ENCODE measurements at places on chromosomes 2 and 18. TPM values are rescaled to one million over a fixed set of nuclear protein-coding genes. Genes with fewer than 3 reads are reported as not detected.

The LOXHD1 gene
- not detected for polyA plus RNA-seq

DNA sequence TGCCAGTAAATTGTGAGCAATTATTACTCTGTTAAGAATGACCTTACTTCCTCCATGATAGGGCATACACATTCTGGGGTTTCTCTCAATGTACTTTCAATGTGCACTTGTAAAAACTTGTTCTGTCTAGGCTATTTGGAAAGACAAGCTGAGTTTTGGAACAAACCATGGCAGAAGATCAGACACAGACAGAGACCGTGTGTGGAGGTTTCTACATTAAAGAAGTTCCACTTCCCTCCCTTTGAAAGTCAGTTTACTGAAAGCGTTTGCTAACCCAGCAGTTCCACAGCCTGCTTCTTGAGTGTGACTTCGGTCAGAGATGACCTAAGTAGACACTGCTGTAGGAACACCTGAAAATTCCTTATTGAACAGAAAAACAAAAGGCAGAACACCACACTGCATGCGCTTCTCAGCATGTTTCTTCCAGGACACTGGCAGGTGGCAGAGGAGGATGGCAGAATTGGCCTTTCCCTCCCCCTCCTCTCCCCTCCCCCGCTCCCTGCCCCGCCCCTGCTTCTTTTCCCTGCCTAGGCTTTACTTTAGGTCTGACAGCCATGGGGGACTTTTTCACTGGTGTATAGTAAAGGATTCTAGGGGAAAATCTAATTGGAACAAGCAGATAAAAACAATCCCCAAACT is 109.8 kb downstream of the NOL10 start:
- H3K4me3 ChIP-seq: no peak overlapping the region
- no peaks in the 10 kb centered on the region for H3K27me3 ChIP-seq
- H3K36me3 ChIP-seq: peaks cover 3% of the 10 kb centered on the region

- no peak overlapping the region for H3K27ac ChIP-seq
- no peak for DNase-seq
- no peak overlapping the region for H3K4me3 ChIP-seq
- H3K4me1 ChIP-seq: no peaks in the 10 kb centered on the region
- no peaks in the 10 kb centered on the region for H3K27me3 ChIP-seq
Observed at GRCh38 chr18:63534615-63535014, 7.6 kb upstream of the SERPINB12 start.

GRCh38 chr2:32894119-32894728 is 52.5 kb upstream of the LTBP1 start:
- no peak for DNase-seq
- H3K4me1 ChIP-seq: no peaks in the 10 kb centered on the region
- H3K36me3 ChIP-seq: no peaks in the 10 kb centered on the region
- no peaks in the 10 kb centered on the region for H3K27me3 ChIP-seq
- no peak overlapping the region for H3K27ac ChIP-seq
- H3K4me3 ChIP-seq: no peak overlapping the region

The CCDC178 gene
- polyA plus RNA-seq: not detected

DNA sequence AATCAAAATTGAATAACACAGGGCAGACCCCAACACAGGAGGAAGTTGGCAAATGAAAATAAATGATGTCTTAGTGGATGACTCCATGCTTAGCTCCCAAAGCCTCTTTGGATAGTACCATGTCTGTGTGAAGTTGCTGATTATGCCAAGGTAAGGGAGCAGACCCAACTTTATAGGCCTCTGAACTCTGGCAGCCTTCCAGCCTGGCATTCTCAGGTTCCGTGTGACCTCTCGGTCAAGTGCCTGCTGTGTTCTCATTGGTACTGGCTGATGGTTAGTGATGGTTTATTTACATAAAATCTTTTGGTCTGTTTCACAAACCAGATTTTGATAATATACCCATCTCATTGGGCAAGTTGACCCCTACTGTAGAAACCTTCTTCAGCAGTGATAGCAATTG is 112.2 kb upstream of the TTC39C start:
- H3K27ac ChIP-seq: no peak overlapping the region
- no peak for DNase-seq
- H3K4me1 ChIP-seq: no peaks in the 10 kb centered on the region
- no peaks in the 10 kb centered on the region for H3K27me3 ChIP-seq

The MYOM1 gene
- 15.8 TPM for polyA plus RNA-seq

The CFAP210 gene
- polyA plus RNA-seq: 0.05 TPM

DNA sequence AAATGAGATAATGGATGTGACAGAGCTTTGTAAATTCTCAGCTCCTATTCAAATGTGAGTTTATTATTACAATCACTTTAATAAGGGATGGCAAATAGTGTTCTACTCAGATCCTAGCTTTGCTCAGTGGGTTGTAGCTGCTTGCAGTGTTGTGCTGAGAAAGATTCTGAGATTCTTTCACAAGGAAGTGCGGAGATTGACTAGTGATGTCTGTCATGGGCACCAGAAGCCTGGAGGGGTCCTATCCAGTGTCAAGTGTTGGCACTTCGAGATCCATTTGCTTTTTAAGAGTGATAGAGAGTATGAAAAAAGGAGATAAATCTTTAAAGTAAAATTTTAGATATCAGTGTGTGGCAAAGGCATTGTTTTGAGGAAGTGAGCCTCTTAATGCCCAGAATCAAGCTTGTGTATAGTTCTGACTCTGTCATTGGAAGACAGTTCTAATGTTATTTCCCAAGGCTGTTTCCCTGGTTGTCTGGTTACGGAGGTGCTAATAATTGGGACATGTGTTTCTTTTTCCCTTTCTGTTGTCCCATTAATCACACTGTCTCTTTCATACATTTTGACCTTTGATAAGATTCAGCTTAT is 181.7 kb upstream of the SPRED2 start:
- no peak overlapping the region for H3K4me3 ChIP-seq
- no peak overlapping the region for H3K27ac ChIP-seq
- H3K4me1 ChIP-seq: no peaks in the 10 kb centered on the region

DNA sequence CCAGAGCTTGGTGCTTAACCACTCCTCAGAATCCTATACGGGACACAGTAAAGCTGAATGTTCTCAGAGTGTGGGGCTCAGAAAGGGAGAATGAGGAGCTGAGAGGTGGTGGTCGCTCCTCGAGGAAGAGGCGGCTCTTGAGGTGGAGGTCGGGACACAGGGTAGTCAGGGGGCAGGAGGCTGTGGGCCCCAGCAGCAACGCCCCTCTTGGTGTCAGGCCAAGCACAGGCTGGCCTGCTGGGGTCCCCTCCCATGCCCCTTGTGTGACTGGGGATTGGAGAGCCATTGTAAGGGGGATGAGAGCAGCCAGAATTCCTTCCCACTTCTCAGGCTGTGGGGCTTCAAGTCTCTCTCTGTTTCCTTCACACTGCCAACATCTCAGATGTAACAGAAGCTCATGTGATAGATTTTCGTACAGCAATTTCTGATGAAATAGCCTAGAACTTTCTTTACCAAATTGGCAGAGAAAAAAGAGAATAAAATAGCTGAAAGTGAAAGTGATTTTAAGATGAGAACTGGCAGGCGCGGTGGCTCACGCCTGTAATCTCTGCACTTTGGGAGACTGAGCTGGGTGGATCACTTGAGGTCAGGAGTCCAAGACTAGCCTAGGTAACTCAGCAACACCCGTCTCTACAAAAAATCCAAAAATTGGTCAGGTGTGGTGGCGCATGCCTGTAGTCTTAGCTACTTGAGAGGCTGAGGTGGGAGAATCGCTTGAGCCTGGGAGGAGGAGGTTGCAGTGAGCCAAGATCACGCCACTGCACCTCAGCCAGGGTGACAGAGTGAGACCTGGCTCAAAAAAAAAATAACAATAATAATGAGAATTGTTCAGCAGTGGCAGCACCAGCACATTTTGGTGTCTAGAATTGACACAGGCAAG is 61.1 kb upstream of the RPL31 start:
- H3K4me3 ChIP-seq: no peak overlapping the region
- no peak for DNase-seq
- H3K27me3 ChIP-seq: no peaks in the 10 kb centered on the region
- H3K36me3 ChIP-seq: no peaks in the 10 kb centered on the region
- no peak overlapping the region for H3K27ac ChIP-seq

The ARL6IP6 gene
- 9.6 TPM for polyA plus RNA-seq

DNA sequence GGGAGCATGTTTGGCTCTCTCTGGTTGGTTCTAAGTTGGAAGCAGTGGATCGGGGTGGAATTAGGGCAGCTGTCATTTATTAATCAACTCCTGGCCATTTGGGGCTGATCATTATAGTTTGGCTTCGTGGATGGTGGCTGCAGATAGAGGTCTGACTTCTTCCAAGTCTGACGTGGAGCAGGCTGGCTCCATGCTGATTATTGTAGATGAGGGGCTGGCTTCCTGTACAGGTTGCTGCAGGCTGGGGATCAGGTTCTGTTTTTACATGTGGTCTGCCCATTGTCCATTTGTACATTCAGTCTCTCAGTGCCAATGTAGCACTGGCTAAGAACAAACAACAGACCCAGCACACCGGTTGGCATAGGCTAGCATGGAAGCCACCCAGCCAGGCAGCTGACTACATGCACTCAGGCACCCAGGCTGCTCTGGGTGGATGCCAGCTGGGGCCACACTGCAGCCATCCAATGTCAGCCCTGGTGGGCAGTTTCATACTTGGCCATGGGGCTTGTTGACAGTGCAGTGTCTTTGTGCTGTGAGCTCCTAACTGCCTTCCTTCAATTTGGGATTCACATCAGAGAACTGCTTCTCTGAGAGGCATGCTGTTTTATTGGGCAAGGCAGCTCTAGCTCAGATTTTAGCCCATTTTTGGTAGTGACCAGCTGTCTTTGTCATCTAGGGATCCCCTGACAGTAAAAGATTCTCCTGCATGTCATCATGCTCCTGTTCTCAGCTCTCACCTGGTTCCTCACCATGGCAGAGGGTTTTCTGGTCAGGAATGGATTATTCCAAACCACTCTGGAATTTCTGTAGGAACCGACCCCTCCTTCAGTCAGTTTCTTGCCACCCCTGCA is 25.4 kb downstream of the NPAS2 start:
- no peaks in the 10 kb centered on the region for H3K27me3 ChIP-seq
- no peak overlapping the region for H3K27ac ChIP-seq
- DNase-seq: no peak
- no peaks in the 10 kb centered on the region for H3K36me3 ChIP-seq
- no peak overlapping the region for H3K4me3 ChIP-seq

- H3K27ac ChIP-seq: no peak overlapping the region
- H3K4me3 ChIP-seq: no peak overlapping the region
- H3K27me3 ChIP-seq: no peaks in the 10 kb centered on the region
- no peaks in the 10 kb centered on the region for H3K4me1 ChIP-seq
- no peak for DNase-seq
- H3K36me3 ChIP-seq: no peaks in the 10 kb centered on the region
Observed at GRCh38 chr18:3717376-3718025, 267.5 kb downstream of the TGIF1 start.

The ACVR1C gene
- polyA plus RNA-seq: 0.03 TPM

DNA sequence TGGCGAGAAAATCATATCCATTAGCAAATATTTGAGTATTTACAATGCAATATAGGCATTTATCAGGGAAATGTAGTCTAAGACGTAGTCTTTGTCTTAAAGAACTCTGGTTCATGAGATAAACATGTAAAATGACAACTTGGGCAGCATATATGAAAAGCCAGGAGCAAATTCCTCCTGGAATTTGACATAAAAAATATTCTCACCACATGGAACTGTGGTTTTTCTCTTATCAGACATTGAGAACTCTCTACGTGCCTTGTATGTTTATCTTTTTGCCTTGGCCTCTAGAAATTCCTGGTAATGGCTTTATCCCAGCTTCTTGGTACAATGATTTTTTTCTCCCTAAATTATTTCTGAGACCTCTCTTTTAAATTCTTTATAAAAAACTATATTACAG is 2.8 kb downstream of the MAPK4 start:
- no peaks in the 10 kb centered on the region for H3K27me3 ChIP-seq
- no peaks in the 10 kb centered on the region for H3K4me1 ChIP-seq
- H3K36me3 ChIP-seq: no peaks in the 10 kb centered on the region
- no peak for DNase-seq
- H3K4me3 ChIP-seq: no peak overlapping the region

The ALPI gene
- 0.18 TPM for polyA plus RNA-seq

GRCh38 chr2:85534881-85535280 is 4.1 kb upstream of the MAT2A start:
- H3K4me1 ChIP-seq: no peaks in the 10 kb centered on the region
- DNase-seq: no peak
- no peaks in the 10 kb centered on the region for H3K36me3 ChIP-seq
- H3K4me3 ChIP-seq: no peak overlapping the region
- no peak overlapping the region for H3K27ac ChIP-seq

DNA sequence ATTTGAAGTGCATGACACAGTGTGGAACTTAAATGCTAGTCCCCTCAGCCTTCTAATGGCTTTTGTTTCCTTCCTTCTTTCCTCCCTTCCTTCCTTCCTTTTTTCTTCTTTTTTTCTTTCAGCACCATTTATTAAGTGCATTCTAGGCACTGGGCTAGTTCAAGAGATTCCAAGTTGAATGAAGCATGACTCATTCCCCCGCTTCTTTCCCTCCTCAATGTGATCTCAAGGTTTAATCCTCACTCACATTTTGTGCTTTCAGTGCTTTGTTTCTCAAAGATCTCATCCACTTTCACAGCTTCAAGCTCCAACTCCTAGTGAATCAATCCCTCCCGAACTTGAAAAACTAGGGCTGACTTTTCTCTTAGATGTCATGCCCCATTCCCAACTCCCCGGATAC is 90.1 kb downstream of the LBH start:
- no peak for DNase-seq
- no peaks in the 10 kb centered on the region for H3K4me1 ChIP-seq
- no peaks in the 10 kb centered on the region for H3K27me3 ChIP-seq
- H3K36me3 ChIP-seq: no peaks in the 10 kb centered on the region
- H3K4me3 ChIP-seq: no peak overlapping the region
- no peak overlapping the region for H3K27ac ChIP-seq

The HOXD9 gene
- polyA plus RNA-seq: 0.08 TPM

The SLC23A3 gene
- polyA plus RNA-seq: 4.7 TPM

DNA sequence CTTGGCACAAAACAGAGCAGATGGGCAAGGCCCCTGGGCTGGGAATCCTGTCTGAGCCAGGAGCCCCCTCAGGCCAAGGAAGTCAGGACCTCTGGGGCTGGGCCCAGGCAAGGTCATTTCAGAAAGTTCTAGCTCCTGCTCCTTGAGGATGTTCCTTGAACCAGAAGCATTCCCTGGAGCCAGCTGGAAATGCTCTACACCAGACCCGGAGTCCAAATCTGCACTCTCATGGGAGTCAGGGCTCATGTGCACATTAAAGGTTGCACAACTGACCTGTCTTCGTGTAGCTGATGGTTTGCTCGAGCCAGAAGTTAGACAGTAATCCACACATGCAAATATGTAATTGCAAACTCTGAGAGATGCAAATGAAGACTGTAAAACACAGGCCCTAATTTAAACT is 18.0 kb downstream of the PARD6G start:
- no peaks in the 10 kb centered on the region for H3K36me3 ChIP-seq
- H3K27me3 ChIP-seq: no peaks in the 10 kb centered on the region
- no peaks in the 10 kb centered on the region for H3K4me1 ChIP-seq
- no peak overlapping the region for H3K4me3 ChIP-seq
- DNase-seq: no peak
- H3K27ac ChIP-seq: no peak overlapping the region
